Activated CD4-positive, alpha-beta T cell treated with anti-CD3 and anti-CD28 coated beads, Interleukin-2, amount 50 U/mL, for 4 hours (primary cell): ENCODE measurements at places on chromosomes 12 and 14.

GRCh38 chr14:20458031-20458789, 3.0 kb downstream of the PIP4P1 start:
- DNase-seq, result no peak

DNA sequence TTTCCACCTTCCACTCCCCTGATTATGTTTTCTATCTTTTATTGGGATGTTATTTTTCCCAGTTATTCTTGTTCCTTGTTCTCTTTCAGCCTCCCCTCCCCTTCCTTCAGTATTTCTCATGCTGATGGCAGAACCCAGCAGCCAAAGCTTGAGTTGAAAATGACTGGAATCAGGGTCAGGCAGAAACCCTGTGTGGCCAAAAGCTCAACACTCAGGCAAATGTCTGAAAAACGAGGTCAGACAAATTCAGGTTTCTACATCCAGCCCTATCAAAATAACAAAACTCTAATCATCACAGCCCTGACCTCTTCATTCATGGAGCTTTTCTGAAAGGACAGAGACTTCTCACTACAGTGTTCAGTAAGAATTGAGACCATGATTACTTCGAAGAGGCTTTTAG, 134.6 kb downstream of the PTPRR start:
- no peak for DNase-seq

- DNase-seq, result no peak
Observed at GRCh38 chr14:45359746-45360145, 106.7 kb upstream of the MIS18BP1 start.

GRCh38 chr14:101476916-101477553, 84.3 kb upstream of the DIO3 start:
- DNase-seq, result no peak

GRCh38 chr12:59823567-59823966, 227.7 kb downstream of the SLC16A7 start:
- no peak for DNase-seq

- DNase-seq, result no peak
Observed at GRCh38 chr14:32559590-32559989, 230.5 kb downstream of the AKAP6 start.

DNA sequence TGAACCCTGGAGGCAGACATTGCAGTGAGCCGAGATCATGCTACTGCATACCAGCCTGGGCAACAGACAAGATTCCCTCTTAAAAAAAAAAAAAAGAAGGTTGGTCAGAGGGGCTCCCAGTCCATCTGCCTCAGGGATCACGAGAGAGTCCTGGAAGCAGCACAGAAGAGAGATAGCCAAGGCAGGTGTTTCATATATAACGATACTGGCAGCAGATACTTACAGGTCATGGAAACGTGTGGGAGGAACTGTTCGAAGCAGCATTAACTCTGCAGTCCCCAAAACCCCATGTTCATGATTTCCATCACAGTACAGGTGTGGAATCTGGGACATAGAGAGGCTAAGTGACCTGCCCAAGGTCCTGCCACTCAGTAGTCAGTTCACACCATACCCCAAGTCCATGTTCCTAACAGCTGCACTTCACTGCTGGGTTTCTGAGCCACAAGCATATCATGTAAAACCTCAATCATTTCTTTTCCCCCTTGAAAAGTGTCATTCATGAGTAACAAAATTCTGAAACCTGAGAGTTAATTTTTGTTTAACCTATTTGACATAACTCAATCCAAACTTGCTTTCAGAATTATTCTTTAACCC, 16.7 kb downstream of the CDK2AP1 start:
- DNase-seq, result no peak

DNA sequence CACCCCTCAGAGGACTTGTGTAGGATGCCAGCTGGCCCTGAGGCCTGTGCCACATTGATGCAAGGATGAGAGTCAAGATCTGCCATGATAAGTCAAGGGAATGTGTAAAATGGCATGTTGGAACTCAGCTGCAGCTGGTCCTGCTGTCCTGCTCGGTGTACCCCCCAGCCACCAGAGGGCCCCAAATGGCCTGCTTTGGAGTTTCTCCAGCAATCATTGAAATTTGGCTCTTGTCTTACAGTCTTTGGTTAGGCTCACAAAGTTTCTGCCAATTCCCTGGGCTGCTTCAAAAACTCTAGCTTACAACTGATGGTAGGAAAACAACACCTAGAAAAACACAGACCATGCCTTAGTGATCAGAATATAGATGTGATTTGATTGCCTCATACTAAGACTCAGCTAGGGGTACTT, 76.8 kb downstream of the HSD17B6 start:
- peak; percentile 4 for DNase-seq

DNA sequence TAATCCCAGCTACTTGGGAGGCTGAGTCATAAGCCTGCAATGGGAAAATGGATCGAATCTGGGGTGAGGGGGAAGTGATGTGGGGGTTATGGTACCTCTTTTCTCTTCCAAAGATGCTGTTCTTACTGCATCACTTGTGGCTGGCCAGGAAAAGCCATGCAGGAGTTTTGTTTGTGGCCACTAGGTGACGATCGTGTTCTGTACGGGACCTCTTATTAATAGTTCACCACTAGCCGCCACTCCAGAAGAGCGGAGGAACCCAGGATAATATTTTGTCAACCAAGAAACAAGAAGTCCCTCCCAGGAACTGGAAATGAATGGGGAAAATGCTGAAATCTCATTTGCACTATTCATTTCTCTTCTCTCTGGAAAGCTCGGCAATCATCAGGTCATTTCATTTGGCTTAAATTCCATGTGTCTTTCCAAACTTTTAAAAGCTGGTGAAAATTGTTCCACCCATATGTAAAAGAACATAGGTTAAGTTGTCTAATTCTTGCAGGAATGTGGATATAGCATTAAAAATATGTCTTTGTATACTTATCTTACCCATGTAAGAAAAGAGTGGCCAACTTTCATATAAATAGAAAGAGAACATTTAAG, 8.9 kb downstream of the GPR65 start:
- peak; percentile 18 for DNase-seq

- DNase-seq, result no peak
Observed at GRCh38 chr12:121222847-121223246, 12.9 kb downstream of the P2RX4 start.

- DNase-seq, result no peak
Observed at GRCh38 chr12:92051441-92051840, 94.2 kb downstream of the BTG1 start.

- DNase-seq, result no peak
Observed at GRCh38 chr14:24775950-24776349, 142.0 kb upstream of the GZMB start.

DNA sequence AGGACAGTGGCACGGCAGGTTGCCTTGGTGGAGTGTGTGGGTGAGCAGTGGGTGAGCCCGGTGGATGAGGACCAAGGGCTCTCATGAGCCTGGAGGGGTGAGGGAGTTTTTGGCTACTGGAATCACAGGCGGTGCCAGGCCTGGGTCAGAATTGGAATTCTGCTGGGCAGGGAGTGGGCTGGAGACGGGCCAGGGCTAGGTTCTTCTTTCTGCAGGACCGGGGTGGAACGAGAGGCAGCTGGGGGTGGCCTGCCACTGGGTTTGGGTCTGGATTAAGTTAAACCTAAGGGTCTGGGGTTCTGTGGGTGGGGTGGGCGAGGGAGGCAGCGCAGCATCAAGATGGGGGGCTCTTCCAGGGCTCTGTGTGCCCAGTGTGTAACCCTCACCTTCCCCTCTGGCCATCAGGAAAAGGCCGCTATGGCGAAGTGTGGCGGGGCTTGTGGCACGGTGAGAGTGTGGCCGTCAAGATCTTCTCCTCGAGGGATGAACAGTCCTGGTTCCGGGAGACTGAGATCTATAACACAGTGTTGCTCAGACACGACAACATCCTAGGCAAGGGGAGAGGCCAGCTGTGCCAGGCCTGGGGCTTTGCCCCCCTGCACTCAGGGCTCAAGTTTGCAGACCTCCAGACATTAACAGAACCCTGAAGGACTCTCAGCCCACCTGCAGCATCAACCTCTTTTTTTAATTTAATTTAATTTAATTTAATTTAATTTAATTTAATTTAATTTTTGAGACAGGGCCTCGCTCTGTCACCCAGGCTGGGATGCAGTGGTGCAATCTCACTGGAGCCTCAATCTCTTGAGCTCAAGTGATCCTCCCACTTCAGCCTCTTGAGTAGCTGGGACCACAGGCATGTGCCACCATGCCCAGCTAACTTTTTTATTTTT, 7.0 kb downstream of the ACVRL1 start:
- no peak for DNase-seq
